Ureter (tissue), 1 donor: ENCODE measurements at places on chromosomes 13 and 19. TPM values are rescaled to one million over a fixed set of nuclear protein-coding genes. Genes with fewer than 3 reads are reported as not detected.

GRCh38 chr19:10602330-10603083 is 15.4 kb upstream of the AP1M2 start:
- peak; percentile 87 for DNase-seq

- no peak for DNase-seq
Observed at GRCh38 chr13:78524936-78525335, 78.4 kb downstream of the POU4F1 start.

- DNase-seq = no peak
Observed at GRCh38 chr19:29501816-29502580, 23.8 kb upstream of the VSTM2B start.

GRCh38 chr13:42814868-42815267 is 33.5 kb downstream of the FAM216B start:
- no peak for DNase-seq

GRCh38 chr13:43150369-43151207 is 127.2 kb downstream of the DNAJC15 start:
- no peak for DNase-seq

DNA sequence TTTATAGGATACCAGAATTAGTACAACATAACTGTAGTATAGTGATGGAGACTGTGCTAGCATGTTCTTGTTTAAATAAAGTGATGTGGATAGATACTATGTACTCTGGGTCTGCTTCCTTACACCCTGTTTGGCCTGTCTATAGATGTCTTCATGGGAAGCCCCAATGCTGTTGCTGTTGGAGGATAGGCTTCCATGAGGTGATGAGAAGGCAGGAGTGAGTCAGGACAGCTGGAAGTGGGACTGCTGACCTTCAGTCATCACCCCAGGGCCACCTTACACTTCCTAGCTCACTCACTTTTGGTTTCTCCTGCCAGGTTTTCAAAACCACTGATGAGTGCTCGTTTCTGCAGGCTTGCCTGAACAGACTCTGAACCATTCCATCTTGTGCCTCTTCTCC is 4.2 kb downstream of the KCTD4 start:
- no peak for DNase-seq

DNA sequence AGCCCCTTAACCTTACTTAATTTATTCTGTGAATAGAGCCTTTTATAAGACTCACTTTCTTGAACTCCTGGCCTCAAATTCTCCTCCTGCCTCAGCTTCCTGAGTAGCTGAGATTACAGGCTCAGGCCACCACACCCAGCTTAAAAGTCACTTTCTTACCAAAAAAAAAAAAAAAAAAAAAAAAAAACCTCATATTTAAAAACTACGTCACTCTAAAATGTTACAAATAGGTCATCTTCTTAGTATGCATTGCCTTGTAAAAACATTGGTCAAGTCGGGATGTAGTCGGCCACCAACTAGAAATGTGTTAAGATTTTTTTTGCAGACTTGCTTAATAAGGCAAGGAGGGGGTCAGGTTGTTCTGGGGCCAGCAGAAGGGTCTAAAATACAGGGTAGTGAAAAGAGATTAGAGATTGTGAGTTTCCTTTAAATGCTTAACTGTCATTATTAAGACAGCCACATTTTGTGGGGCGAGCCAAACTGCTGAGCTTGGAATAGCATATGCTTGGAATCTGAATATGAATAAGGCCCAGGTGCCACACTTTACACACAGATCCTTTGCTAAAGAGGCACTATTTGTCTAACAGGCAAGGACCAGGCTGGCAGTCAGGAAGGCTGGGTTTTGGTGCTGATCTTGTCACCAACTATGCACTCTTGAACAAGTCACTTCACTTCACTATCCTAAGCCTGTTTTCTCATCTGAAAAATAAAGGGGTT is 16.5 kb upstream of the IL17D start:
- DNase-seq = no peak

- DNase-seq = no peak
Observed at GRCh38 chr19:52115526-52116053, 20.0 kb upstream of the ZNF841 start.

- no peak for DNase-seq
Observed at GRCh38 chr19:35458731-35459391, 10.8 kb downstream of the FFAR2 start.

GRCh38 chr13:99998261-99998660 is 16.7 kb downstream of the ZIC2 start:
- DNase-seq = no peak

DNA sequence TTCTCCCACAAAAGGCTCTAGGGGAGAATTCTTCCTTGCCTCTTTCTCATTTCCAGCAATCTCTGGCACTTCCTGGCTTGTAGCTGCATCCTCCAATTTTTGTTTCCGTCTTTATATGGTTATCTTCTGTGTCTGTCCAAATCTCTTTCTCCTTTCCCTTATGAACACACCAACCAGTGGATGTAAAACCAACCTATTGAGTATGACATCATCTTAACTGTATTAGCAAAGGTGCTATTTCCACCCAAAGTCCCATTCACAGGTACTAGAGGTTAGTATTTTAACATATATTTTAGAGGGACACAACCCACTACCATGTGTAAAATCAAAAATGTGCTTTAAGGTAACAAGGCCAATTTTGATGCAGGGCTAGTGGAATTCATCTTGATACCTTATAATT is 129.0 kb downstream of the RAP2A start:
- no peak for DNase-seq

DNA sequence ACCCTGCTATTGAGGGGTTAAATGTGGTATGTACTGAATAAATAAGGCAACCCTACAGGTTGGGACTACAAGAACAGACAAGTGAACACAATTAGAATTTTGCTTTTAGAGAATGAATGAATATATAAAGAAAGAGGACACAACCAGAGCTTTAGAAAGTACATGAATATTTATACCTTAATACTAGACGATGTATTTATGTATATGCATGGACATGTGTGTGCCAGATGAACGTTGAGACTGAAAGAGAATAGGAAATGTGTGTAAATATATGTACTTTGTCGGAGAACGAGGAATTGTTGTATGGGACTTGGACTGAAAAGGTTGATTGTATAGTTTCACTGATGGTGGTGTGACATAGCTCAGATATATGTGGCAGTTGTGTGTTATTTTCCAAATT is 9.3 kb upstream of the COG6 start:
- DNase-seq = no peak

GRCh38 chr19:42229855-42230351 is 9.8 kb downstream of the ZNF526 start:
- DNase-seq = no peak

DNA sequence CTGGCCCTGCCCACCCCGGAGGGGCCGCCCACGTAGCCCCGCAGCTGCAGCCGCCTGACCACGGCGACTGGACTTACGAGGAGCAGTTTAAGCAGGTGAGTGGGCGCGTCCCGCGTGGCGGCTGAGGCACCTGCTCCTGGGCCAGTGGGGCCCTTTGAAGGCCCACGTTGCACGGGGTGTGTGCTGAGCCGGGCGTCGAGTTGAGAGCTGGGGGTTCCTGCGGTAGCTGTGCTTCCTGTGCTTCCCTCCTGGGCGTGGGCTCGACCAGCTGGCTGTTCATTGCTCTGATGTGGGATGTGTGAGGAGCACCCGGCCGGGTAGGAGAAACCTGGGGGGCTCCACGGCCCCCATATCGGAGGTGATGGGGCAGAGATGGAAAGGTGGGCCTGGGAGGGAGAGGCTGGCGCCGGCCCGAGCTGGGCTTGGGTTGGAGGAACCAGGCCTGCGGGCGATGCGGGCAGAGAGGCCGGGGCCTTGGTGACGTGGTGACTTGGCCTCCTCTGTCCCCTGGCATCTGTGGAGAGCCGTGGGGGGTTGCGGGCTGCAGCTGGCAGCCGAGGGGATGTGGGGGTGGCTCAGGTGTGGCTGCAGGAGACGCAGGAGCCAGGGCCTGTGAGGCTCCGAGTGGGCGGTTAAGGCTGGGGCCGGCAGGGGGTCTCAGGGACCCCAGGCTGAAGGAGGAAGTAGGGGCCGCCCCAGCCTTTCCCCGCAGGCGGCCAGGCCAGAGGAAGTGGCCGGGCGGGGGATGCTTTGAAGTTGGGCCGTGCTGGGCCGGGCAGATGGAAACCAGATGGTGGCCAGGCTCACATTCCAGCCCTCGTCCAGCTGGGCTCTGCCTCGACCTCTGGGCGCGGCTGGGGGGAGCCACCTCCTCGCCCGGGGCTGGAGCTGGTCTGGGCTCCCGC is 7.1 kb downstream of the ARID3A start:
- peak; percentile 79 for DNase-seq

DNA sequence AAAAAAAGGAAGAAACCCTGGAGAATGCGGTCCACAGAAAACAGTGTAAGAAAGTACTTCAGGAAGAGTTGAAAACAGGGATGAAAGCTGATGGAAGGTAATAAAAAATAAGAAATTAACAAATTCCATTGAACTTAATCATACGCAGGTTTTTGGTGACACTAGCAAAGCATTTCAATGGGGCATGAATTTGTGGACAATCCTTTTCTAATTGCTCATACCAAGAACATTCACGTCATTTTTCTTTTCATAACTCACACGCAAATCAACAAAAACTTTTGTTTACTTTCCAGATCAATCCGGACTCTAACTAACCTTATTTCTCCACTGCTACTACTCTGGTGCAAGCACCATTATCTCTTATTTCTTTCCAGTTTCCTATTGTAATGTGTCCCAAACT is 1195.0 kb downstream of the SLITRK5 start:
- DNase-seq = no peak

GRCh38 chr13:42363941-42364612 is 92.1 kb downstream of the AKAP11 start:
- no peak for DNase-seq

GRCh38 chr13:49977992-49978391 is 18.9 kb upstream of the TRIM13 start:
- no peak for DNase-seq

- no peak for DNase-seq
Observed at GRCh38 chr13:37910790-37911189, 41.2 kb upstream of the TRPC4 start.

DNA sequence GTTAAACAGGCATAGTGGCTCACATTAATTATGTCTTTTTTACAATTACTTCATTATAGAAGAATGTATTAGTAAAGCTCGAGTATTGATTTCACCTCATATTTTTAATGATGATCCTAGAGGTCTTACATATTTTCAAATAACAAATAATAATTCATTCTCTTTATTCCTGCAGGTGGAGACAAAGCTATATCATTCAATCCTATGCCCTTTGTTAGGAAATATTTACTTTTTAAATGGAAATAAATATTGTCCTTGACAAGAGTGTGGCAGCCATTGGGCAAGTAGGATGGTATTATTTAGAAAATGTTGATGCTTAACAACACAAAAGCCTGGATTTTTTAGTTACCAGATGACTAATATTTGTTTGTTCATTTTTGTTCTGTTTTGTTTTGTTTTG is 127.6 kb downstream of the COG6 start:
- DNase-seq = no peak

DNA sequence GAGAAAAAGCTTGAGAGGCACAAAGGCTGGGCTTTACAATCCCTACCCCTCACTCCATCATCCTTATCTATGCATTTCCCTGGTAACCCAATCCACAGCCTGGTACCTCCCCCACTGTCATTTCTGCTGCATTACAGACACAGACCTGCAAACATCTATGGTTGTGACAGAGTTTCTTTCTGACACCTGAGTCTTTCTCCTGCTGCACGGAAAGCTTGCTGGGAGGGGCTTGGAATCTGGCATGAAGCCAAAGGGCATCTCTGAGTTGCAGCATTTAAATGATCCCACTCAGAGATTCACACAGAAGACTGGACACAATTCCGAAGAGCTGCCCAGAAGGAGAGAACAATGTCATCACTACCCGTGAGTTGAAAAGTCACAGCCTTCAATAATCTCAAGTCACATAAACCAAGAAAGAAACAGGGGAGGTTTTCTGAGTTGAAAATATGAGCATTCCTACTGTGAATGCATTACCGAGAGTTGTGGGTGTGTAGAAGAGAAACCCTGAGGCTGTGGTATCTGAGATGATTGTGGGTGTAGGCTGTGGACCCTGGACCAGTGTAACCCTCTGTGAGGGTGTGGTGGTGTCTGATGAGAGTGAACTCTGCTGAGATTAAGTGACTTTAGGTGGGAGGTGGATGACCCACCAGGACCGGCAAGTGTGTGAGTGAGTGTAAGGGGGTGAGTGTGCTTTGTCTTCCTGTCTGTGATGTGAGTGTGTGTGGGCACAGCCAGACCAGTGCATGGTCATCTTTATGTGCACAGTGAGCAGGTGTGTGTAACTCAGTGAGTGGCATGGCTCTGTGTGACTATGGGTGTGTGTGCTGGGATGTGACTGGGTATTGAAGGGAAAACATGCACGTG is at the start of gene LGALS14:
LGALS14 (plus strand) TSS at position 301 of the 864 bp plus-strand sequence; CDS start at position 349, 48 bp downstream.
- DNase-seq = no peak

DNA sequence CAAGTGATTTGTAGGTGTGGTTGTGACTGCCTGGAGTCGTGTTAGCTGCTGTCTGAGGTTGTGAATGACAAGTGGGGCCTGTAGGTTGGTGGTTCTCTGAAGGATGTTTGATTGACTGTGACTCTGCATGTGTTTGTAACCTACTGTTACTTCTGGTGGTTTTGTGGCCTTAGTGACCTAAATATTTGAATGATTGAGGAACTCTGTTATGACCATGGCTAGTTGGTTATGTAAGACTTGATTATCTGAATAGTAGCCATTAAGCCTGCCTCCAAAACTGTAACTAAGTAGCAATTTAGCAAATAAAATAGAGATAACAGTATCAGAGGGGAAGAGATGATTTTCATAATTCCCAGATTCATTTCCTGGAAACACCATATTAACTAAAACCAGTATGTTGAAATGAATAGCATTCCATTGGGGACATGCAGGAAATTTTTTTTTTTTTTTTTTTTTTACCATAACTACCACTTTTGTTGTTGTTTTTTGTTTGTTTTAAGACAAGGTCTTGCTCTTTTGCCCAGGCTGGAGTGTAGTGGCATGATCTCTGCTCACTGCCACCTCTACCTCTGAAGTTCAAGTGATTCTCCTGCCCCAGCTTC is 865 bp downstream of the ZNF382 start:
- no peak for DNase-seq

GRCh38 chr13:67416047-67416925 is 186.2 kb upstream of the PCDH9 start:
- no peak for DNase-seq

- DNase-seq = no peak
Observed at GRCh38 chr19:46759817-46760333, 13.6 kb upstream of the STRN4 start.

The TPTE2 gene
- 0.44 TPM for total RNA-seq

The SCAMP4 gene
- total RNA-seq = 82.3 TPM

The ZNF552 gene
- 67.1 TPM for total RNA-seq

The LILRB5 gene
- 5.3 TPM for total RNA-seq

The ANKLE1 gene
- total RNA-seq = 0.23 TPM

The CABP5 gene
- total RNA-seq = not detected

The TMEM59L gene
- total RNA-seq = 1.3 TPM

The ZNF850 gene
- total RNA-seq = 2.8 TPM

The COL4A1 gene
- 144 TPM for total RNA-seq
